ENCODE measurements at places on chromosomes 2 and 18. TPM values are rescaled to one million over a fixed set of nuclear protein-coding genes. Genes with fewer than 3 reads are reported as not detected.

DNA sequence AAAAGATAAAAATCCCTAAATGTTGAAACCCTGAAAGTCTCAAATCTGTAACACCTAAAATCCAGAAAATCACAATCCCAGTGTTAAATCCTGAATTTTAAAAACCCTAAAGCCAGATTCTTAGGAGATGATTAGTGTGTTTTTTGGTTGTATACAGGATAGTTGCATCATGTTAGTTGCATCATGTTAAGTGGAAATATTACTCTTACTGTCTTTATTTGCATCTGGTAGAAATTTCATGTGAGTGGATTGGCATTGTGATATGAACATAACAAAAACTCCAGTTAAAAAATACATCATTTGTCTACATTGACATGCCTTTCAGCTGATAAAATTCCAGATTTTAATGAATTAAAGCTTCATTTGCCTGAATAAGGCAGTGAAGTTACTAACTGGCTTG, 683.1 kb upstream of the ACVR2A start:
- no peak for DNase-seq

GRCh38 chr18:54737986-54738385, 90.3 kb upstream of the RAB27B start:
- DNase-seq: no peak

DNA sequence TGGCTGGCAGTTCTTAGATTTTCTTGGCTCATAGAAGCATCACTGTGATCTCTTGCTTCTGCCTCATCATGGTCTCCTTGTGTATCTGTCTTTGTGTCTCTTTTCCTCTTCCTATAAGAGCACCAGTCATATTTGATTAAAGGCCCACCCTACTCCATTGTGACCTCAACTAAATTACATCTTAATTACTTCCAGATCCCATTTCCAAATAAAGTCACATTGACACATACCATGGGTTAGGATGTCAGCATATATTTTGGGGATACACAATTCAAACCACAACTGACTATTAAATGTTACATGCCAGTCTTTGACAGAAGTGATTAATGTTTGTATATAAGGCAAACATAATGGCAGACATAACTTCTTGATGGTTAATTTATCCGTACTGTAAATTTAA, 27.3 kb upstream of the TMX3 start:
- no peak for DNase-seq

DNA sequence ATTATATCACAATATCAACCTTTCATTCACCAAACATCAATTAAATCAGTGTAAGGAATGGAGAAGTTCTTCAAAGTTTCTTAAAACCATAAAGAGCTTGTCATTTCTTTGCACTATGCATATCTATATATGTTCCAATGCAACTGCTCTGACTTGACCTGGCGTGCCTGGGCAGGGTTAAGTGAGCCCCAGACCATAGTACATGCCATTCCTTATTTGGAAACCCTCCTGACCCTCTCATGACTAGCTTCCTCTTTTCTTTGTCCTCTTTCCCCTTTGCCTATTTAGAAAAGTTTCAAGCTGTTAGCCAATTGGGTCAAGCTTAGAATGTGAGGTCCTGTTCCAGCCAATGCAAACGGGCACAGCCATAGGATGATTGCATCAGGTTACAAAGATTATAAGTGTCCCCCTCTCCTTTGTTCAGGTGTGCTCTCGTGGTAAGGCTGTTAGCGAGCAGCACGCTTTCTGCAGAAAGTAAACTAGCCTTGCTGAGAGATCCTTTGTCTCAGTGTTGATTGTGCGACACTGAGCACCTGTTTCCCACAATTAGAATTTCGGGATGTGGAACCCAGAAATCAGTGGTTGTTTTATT, 78.2 kb upstream of the UXS1 start:
- DNase-seq: no peak

- DNase-seq: no peak
These were observed 216.6 kb downstream of the HNMT start for GRCh38 chr2:138180692-138181386.

Gene KIAA2012
- total RNA-seq: not detected

DNA sequence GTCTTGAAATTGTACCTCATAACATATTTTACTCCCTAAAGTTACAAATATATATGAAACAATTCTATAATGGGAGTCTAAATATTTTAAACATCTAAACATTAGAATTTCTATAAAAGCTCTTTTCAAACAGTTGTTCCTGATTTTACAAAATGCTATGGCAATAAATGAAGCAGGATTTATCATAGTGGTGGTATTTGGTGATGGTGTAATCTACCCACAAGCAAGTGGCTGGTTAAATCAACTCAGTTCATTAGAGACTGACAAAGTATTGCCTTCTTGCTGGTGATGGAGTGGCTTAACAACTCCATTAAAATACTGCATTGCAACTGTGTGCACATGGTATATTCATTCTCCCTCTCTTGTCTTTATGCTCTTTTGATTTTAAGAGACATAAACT, 138.9 kb downstream of the PMAIP1 start:
- no peak for DNase-seq

Gene ADGRF3
- total RNA-seq: 7.5 TPM

Gene SERPINB2
- not detected for total RNA-seq

DNA sequence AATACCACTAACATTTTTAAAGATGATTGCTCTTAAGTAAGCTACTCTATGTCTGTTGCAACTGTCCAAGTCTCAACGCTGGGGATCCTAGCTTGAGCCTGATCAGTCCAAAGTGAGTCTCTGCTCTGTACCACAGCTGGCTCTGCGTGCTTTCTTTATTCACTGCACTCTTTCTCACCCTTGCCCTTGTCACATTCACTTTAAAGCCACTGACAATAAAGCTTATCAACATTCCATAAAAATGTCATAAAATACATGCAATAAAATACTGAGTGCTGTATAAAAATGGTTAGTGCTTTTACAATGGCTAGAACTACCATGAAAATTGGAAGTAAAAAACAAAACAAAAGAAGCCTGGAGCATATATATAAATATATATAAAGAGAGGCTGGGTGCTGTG, 45.5 kb upstream of the LRRTM4 start:
- DNase-seq: no peak
